ENCODE measurements at places on chromosomes 3 and 15. TPM values are rescaled to one million over a fixed set of nuclear protein-coding genes. Genes with fewer than 3 reads are reported as not detected.

Gene IL20RB
- total RNA-seq, result 56.7 TPM

Gene CDHR4
- not detected for total RNA-seq

Gene PRKCD
- 13.5 TPM for total RNA-seq

Gene DNAH1
- total RNA-seq, result 0.42 TPM

Gene PLA2G4D
- not detected for total RNA-seq

Gene VIPR1
- 6.6 TPM for total RNA-seq

Gene IL5RA
- not detected for total RNA-seq

Gene REC114
- not detected for total RNA-seq

Gene NR2E3
- not detected for total RNA-seq

Gene SMAD3
- 51.4 TPM for total RNA-seq

Gene THSD4
- total RNA-seq, result 12.4 TPM

Gene TEX55
- not detected for total RNA-seq

Gene UCN2
- 15.2 TPM for total RNA-seq

Gene THRB
- 2.8 TPM for total RNA-seq

Gene CCDC191
- 1.8 TPM for total RNA-seq

Gene TLR9
- total RNA-seq, result 0.07 TPM

Gene LRRN1
- total RNA-seq, result 2.3 TPM

Gene KCNAB1
- total RNA-seq, result 0.42 TPM

Gene C15orf39
- 11.6 TPM for total RNA-seq

Gene LMAN1L
- not detected for total RNA-seq

Gene HYAL1
- 29.6 TPM for total RNA-seq

Gene RYR3
- not detected for total RNA-seq

Gene CLRN1
- not detected for total RNA-seq

Gene SERINC4
- 0.19 TPM for total RNA-seq

Gene CEMIP
- 4.8 TPM for total RNA-seq

Gene GP9
- not detected for total RNA-seq

Gene LINGO1
- total RNA-seq, result not detected

Gene ATP2B2
- total RNA-seq, result not detected

Gene CPNE9
- not detected for total RNA-seq

Gene KIF23
- total RNA-seq, result 27.7 TPM

Gene DAPK2
- 0.33 TPM for total RNA-seq

Gene CHRM5
- not detected for total RNA-seq

Gene NMB
- total RNA-seq, result 12.0 TPM

Gene LRTM1
- total RNA-seq, result not detected

Gene DGKG
- total RNA-seq, result under 0.01 TPM

Gene GPR149
- total RNA-seq, result not detected

Gene KY
- total RNA-seq, result not detected

Gene ARGFX
- total RNA-seq, result not detected

Gene PARP15
- total RNA-seq, result 0.19 TPM

Gene MITF
- 5.3 TPM for total RNA-seq

Gene PODXL2
- total RNA-seq, result 13.5 TPM

Gene RGMA
- total RNA-seq, result 6.6 TPM

Gene SLC27A2
- 7.3 TPM for total RNA-seq

Gene PAQR9
- total RNA-seq, result not detected

Gene MAP6D1
- 4.2 TPM for total RNA-seq

Gene RPUSD2
- total RNA-seq, result 16.2 TPM

Gene SI
- total RNA-seq, result not detected

Gene FGD5
- 0.28 TPM for total RNA-seq

Gene XCR1
- total RNA-seq, result not detected

Gene AMIGO3
- 0.19 TPM for total RNA-seq

Gene OIP5
- total RNA-seq, result 15.5 TPM

Gene SCG5
- 1.3 TPM for total RNA-seq

Gene ADGRG7
- total RNA-seq, result not detected

Gene LZTFL1
- 5.0 TPM for total RNA-seq

Gene POPDC2
- 0.65 TPM for total RNA-seq

Gene MUC4
- total RNA-seq, result not detected

Gene OR5H15
- total RNA-seq, result not detected

Gene PAQR5
- 4.7 TPM for total RNA-seq

Data from airway epithelial cell (primary cell).